ENCODE measurements at places on chromosomes 1 and 21.

- DNase-seq, result no peak
These were observed 554.6 kb downstream of the PLA2G4A start for GRCh38 chr1:187383366-187383765.

GRCh38 chr1:60228041-60228491, 154.5 kb upstream of the C1orf87 start:
- no peak for DNase-seq

DNA sequence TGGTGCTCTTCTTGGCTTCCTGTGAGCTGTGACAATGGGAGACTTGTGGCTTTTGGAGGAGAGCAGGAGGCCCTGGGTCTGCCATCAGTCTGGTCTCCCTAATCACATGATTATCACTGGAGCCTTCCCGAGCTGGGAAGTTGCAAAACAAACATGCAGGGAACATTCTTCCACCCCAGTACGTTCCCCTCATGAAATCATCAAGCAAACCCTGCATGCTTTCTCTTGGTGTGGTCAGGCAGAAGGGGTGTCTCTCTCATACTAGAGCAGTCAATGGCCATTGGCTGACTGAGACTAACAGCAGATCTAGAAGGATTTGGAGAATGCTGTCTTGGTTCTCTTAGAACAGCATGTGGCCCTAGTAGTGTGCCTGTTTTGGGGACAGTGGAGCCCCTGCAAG, 111.2 kb downstream of the LIPI start:
- no peak for DNase-seq

DNA sequence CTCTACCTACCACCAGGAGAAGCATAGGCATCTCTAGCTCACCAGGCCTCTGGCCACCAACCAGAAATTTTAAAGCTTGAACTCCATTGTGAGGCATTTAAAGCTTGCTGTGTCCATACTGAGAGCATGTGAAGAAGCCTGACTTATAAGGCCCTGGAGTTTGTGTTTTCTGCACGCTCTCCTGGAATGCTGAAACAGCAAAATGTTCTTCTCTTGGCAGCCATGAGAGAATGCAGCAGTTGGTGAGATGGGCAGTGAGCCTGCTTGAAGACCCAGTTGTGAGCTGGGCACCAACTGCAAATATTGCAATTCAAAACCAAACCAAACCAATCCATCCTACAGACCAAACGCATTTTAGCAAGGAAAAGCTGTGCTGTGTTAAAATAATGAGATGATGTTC, 170.0 kb upstream of the IVNS1ABP start:
- no peak for DNase-seq

GRCh38 chr1:236066828-236067386, 2.0 kb upstream of the NID1 start:
- peak; percentile 59 for DNase-seq

- no peak for DNase-seq
These were observed 4.9 kb upstream of the MACF1 start for GRCh38 chr1:39199593-39199992.

- DNase-seq, result no peak
These were observed 186.9 kb downstream of the SETD4 start for GRCh38 chr21:35873441-35873840.

GRCh38 chr1:172180501-172181285, 239.8 kb upstream of the C1orf105 start:
- peak; percentile 55 for DNase-seq

- no peak for DNase-seq
These were observed 1360.4 kb downstream of the BRINP3 start for GRCh38 chr1:189117072-189117770.

DNA sequence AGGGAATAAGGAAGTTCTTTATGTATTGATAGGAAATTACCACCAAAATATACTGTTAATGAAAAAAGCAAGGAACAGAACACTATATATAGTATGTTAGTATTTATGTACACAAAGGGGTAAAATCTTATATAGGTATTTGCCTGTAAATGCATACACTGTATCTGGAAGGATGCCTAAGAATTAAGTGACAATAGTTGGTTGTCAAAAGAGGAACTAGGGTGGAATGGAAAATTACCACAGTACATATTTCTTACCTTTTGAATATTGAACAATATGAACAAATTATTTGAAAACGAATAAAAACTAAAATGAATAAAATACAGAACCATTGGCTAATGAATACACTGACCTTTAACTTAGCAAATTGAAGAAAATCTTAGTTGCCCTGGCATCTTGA, 13.6 kb downstream of the ARPC5 start:
- DNase-seq, result no peak

DNA sequence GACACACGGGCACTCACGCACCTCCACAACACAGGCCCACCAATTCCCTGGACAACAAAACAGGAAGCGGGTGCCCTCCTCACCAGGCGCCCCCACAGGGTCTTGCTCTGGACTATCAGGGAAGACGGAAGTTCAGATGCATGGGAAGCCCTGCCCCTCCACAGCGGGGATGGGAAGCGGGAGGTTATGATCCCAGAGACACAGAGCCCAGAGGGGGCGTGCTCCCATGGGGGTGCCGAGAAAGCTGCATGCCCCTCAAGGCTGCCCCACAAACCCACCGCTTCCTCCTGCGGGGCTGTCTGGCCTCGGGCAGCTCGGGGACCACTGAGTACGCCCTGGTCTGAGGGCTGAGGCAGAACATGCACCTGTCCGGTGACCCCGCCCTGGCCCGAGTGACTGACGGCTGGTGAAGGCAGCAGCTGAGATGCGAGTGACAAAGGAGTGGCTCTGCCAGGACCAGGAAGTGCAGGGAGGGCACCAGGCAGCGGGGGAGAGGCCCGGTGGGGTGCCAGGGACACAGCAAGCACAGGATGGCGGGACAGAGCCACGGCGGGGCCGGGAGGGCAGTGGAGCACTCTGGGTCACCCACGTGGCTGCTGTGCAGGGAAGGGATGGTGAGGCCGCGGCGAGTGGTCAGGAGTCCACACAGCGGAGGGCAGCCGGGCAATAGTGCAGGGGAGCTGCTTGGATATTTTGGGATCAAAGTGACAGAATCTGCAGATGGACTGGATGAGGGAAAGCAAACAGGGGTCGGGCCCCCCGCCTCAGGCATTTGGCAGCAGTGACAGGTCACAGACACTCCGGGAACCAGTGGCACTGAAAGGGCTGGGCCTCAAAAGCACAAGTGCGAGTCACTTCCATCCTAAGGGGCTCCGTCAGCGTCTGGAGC, 18.6 kb downstream of the NADK start:
- no peak for DNase-seq

GRCh38 chr1:108345776-108346531, 102.1 kb upstream of the NBPF4 start:
- DNase-seq, result no peak
